ENCODE measurements at places on chromosomes 7 and 10.

GRCh38 chr10:18399158-18399557 is 252.2 kb downstream of the NSUN6 start:
- DNase-seq: no peak

- no peak for DNase-seq
Observed at GRCh38 chr10:24825551-24825950, 101.9 kb upstream of the ARHGAP21 start.

GRCh38 chr7:1323178-1324027 is 90.7 kb downstream of the UNCX start:
- no peak for DNase-seq

- DNase-seq: no peak
Observed at GRCh38 chr10:77841711-77842375, 84.7 kb downstream of the DLG5 start.

DNA sequence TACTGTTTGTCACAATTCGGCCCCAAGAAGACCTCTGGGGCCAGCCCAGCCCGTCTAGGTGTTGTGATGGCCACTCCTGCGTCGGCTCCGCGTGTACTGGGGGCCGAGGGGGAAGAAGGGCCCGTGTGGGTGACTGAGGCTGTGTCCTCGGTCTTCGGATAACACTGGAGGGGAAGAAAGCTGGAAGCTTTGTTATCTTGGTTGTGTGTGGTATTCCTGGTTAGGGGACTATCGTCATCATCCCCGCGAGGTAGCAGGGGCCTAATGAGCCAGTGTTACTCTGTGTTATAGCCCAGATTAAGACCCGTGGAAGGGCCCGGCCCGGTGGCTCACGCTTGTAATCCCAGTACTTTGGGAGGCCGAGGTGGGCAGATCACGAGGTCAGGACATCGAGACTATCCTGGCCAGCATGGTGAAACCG is 854 bp downstream of the MTG1 start:
- DNase-seq: no peak

DNA sequence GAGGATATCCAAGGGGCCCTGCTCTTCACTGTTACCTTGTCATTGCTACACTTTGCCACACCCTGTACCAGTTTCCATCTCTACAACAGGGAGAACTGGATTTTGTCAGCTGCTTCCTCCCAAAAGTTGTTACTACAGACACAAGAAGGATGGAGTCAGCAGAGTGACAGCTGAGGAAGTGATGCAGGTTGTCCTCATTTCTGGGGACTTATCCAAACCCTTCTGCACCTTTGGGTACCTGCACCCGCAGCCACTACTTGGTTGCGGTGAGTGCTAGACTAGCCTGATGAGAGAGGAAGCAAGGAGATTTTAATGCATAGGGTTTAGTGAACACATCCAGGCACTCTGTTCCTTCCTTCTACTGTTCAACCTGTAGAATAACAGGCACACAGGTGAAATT is 281.0 kb downstream of the RPS24 start:
- DNase-seq: no peak

Data from T-helper 2 cell (primary cell).